Non-pigmented ciliary epithelial cell (primary cell): ENCODE measurements at places on chromosomes 4 and X.

DNA sequence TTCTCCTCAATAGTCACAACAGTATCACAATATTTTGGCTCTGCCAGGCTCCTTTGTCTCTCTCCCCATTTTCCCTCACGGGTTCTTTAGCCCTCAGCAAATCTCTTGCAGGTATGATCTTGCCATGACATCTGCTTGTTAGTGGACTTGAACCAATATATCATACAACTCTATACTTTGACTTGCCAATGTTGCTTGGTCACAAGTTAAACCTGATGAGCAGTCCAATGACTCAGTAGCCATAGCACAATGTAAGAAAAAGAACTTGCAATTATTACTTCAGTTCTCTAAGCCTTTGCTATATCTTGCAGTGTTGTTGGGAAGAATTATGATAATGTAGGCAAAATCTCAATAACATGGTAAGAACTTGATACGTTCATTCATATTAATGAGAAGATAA lies 174.6 kb upstream of the NRK start:
- DNase-seq: no peak

DNA sequence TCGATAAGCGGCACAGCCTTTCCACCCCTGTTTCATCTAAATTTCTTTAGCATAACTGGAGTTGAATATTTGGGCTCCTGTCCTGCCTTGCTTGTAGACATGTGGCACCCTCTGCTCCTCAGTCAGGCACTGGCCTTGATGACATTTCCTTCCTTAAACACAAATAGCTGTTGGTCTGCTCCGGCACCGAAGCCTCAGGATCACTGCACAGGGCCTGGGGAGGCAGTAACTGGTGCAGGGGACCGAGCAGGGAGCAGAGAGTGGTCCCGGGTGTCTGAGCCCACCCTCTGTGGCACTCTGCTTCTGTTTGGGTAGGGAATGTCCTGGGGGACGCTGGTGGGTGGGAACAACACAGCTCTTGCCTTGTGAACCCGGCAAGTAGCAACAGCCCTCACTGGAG lies 13.6 kb downstream of the RGS12 start:
- no peak for DNase-seq

DNA sequence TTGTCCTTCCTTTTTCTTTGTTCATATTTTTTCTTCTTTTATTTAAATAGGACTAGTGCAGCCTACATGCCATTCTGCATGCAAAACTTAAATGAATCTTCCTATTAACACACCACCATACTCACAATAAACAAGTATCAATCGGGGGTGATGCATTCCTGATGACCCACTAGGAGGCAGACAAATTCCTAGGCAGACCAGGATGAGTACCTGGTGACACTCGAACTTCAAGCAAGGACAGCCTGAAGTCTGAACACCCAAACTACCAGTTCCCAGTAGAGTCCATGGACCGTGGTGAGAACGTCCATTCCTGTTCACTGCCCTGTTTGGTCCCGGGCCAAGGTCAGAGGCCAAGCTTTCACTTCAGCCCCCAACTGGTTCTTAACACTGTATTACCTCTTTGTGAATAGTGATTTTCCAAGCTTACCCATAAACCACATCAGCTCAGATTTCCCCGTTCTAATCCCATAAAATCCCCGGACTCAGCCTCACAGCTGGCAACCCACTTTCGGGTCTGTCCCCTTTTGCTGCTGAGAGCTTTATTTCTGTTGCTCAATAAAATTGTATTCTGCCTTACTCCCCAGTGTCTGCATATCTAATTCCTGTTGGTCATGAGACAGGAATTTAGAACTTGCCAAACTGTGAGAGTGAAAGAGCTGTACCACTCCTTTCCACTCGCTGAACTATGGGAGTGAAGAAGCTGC lies 1286.6 kb downstream of the FSTL5 start:
- DNase-seq: no peak

DNA sequence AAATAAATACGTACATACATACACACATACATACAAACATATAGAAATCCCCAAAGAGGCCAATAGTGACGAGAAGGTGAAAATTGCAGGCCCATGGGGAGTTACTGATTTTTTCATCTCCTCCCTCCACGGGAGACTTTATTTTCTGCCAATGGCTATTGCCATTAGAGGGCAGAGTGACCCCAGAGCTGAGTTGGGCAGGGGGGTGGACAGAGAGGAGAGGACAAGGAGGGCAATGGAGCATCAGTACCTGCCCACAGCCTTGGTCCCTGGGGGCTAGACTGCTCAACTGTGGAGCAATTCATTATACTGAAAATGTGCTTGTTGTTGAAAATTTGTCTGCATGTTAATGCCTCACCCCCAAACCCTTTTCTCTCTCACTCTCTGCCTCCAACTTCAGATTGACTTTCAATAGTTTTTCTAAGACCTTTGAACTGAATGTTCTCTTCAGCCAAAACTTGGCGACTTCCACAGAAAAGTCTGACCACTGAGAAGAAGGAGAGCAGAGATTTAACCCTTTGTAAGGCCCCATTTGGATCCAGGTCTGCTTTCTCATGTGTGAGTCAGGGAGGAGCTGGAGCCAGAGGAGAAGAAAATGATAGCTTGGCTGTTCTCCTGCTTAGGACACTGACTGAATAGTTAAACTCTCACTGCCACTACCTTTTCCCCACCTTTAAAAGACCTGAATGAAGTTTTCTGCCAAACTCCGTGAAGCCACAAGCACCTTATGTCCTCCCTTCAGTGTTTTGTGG lies 180.7 kb downstream of the AR start:
- no peak for DNase-seq

GRCh38 chr4:13524504-13525243 lies 19.6 kb downstream of the NKX3-2 start:
- DNase-seq: no peak

DNA sequence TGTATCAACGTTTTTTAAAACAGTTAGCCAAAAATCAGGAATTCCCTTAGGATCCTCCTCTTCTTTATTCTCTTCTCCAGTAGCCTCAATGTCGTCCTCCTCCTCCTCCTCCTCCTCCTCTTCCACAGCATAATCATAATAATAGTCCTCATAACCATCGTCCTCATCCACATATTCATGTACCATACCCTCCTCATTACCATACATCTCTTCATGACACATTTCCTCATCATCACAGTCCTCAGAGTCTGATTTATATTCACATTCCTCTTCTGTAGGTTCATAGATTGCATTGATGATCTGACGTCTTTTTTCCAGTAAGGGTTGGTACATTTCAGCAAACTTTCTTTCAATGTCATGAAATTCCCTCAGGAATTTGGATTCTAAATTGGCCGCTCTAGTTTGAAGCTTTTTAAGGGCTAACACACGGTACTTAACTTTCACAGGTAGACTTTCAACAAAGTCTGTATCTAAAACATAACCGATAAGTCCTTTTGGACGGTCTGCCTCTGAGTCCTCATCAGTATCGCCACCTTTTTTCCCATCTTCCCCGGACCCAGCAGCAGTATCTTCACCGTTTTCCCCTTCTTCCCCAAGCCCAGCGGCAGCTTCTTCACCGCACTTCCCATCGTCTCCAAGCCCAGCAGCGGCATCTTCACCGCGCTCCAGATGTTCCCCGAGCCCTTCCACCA lies 771 bp downstream of the NAP1L2 start:
- no peak for DNase-seq

- DNase-seq: no peak
Observed at GRCh38 chr4:143477487-143477886, 36.0 kb upstream of the SMARCA5 start.

DNA sequence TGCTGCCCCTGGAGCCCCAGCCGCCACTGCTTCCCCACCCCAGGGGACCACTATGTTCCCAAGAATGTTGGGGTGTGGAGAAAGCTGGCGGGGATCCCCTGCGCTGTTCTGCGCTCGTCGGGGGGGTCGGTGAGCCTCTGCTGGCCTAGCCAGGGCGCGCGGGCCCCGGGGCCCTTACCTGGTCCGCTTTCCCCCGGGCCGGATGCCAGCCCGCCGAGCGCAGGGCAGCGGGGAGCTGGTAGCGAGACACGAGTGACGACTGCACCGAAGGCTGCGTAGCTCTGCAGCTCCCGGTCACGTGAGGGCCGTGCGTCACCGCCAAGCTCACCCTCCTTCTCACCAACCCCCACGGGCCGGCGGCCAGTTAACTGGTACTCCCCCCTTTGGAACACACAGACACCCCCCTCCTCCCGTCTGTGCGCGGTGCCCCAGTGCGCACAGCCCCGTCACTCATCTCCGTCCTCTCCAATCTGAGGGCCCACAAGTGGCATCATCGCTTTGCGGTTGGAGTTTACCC lies at the start of gene BEX1:
TSS of gene BEX1 (minus strand) at position 254 of the 517 bp plus-strand sequence. CDS start 897 bp downstream, outside the sequence.
- no peak for DNase-seq

DNA sequence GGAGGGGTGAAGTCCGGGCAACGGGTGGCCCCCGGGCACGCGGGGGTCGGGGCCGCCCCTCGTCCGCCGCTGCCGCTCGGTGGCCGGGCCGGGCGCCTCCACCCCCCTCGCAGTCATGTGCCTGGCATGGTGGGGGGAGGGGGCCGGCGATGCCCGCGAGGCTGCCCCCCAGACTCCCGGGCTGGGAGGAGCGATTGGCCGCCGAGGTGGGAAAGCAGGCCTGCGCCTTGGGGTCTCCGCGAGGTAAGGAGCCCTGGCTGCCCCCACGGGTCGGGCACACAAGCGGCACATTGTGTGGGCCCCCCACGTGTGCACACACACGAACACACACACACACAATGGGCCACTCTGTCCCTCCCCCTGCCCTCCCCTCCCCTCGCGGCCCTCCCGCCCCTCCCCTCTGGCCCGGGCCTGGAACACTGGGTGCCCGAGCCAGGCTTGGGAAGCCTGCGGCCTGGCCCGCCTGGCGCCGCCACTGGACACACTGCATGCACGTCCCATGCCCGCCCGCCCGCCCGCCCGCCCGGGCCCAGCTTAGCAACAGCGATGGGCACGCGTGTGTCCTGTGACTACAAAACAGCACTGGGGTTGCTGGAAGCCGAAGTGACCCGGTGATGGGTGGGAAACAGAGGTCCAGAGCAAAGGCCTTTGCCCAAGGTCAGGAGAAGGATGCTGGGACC lies 1.3 kb downstream of the SLC6A8 start:
- no peak for DNase-seq

- no peak for DNase-seq
Observed at GRCh38 chrX:19904778-19905367, 17.5 kb upstream of the SH3KBP1 start.

DNA sequence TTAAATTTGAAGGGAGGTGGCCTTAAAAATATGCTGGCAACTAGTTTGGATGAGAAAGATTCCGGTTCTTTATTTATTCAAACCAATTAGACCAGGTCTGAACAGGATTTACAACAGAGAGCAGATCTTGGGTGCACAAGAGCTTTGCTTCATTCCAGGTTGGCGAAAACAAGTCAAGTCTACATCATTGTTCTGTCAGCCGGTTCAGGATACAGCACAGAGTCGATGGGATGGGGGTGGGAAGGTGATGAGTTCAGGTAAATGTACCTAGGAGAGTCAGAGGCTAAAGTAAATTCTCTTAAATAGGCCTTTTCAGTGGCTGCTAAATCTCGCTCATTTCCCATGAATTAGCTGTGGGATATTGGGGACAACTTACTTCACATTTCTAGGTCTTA lies 882 bp upstream of the STIM2 start:
- no peak for DNase-seq

DNA sequence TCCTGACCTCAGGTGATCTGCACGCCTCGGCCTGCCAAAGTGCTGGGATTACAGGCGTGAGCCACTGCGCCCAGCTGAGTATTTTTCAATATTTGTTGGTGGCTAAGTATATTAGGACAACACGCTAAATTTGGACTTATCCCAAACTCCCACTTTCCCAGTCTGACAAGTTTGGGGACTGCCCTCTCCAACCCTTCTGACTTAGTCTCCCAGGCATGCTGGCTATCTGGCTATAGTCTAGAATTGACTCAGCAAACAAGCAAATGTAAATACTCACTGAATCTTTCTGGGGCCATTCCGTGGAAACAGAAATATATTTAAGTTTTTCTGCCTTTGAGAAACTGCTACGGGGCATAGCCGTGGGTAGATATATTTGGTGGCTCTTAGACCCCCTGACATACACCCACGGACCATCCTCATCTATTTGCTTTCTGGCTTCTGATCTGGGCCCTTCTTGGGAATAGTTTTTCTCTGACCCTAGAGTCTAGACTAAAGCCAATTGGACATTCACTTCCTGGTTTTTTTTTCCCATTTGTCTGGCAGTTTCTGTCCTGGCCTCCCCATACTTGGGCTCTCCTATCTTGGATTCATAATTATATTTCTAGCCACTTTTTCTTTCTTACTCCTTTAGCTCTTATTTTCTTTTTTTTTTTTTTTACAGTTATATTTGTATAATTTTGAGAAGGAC lies 11.3 kb upstream of the DOCK11 start:
- no peak for DNase-seq

- DNase-seq: no peak
Observed at GRCh38 chr4:94219402-94219801, 11.7 kb downstream of the SMARCAD1 start.

DNA sequence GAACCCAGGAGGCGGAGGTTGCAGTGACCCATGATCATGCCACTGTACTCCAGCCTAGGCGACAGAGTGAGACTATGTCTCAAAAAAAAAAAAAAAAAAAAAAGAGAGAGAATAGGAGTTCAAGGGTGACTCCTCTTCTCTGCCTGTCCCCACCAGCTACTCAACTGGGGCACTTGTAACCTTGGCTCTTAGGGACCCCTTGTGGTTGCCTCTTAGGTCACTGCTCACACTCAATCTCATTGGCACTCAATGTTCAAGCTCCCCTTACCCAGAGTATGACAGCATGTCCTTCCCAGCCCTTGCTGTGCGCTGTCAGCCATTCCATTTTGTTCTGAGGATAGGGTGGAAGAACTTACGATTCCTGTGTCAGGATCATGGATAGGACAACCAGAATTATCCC lies 82.4 kb upstream of the BEND4 start:
- no peak for DNase-seq

DNA sequence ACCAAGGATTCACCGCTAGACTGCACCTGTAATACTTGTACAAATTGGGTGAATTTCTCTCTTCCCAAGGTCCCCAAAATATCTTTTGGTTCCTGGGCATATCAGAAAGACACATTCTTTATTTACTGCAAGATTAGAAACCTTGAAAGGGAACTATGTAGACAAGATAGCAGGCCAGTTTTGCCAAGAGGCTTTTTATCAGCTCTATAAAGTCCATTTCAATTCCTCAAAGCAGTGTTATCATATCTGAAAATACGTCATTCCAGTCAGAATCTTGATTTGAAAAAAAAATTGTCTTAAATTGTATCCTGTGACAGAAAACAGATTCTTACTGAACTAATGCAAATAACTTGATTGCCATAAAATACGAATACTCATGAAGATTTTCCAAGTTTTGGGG lies 37.0 kb upstream of the NSG1 start:
- DNase-seq: no peak

DNA sequence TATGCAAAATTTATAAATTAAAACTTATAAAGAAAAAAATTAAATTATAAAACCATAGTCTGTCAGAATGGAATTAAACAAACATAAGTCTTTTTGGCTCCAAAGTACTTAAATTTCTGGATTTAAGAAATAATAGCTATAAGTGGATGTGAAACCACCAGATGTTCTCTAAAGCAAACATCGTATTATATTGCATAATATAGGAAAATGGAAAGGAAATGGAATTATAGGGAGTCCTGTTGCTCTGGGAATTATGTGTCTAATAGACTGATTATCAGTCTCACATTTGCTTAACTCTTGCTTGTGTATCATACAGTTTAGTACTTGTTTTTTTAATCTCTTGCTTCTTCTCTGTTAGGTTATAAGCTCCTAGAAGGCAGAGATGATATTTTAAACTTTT lies 819.2 kb downstream of the RAPGEF2 start:
- DNase-seq: no peak

GRCh38 chr4:79173186-79173585 lies 152.7 kb downstream of the NAA11 start:
- no peak for DNase-seq

GRCh38 chrX:17025621-17026302 lies 79.3 kb downstream of the REPS2 start:
- no peak for DNase-seq

GRCh38 chr4:156401371-156401770 lies 447.7 kb upstream of the CTSO start:
- DNase-seq: no peak
